ENCODE measurements at places on chromosomes 5 and 9.

DNA sequence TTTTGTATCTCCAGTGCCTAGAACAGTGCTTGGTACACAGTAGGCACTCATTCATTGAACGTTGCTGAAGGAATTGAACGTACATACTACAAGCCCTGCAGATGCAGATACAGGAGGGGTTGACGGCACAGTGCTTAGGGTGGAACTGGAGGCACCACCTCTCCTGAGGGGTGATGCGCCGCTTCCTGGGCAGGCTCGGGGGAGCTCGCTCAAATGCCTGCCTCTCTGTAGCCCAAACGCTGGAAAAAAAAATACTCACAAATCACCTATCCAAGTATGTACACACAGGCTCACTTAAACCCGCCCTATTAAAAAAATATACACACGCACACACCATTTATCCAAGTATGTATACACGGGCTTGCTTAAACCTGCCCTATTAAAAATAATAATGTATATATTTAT, 536 bp upstream of the COMMD10 start:
- DNase-seq = no peak

DNA sequence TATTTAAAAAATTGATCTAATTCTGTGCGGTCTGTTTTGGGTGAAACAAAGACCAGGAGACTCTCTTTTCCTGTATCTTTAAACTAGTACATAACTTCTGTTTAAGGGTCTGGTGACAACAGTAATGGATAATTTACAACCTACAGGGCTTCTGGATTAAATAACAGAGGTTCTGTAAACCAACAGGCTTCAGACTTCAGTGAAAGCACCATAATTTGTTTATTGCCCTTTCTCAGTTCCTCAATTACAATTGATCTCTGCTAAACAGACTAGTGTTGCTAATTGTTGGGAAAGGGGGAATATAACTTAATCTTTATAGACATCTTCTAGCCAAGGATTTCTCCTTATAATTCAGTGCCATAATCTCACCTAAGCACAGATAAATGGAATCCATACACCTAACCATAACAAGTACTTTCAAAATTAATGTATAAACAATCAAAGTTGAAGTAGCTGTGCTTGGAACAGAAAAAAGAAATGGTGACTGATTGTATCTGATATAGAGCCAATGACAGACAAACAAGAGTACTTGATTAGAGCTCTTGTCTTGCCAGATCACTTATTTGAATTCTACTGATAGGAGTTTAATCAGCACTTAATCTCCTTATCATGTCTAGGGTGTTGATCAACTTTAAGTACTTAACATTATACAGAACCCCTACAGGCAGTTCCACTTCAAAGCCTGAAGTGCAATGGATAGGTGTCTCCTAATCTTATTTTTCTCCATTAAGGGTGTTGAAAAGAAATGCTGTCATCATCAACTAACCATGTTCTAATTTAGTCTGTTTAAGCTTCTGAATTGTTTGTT, 536.0 kb downstream of the NR2F1-AS1 start:
- no peak for DNase-seq

DNA sequence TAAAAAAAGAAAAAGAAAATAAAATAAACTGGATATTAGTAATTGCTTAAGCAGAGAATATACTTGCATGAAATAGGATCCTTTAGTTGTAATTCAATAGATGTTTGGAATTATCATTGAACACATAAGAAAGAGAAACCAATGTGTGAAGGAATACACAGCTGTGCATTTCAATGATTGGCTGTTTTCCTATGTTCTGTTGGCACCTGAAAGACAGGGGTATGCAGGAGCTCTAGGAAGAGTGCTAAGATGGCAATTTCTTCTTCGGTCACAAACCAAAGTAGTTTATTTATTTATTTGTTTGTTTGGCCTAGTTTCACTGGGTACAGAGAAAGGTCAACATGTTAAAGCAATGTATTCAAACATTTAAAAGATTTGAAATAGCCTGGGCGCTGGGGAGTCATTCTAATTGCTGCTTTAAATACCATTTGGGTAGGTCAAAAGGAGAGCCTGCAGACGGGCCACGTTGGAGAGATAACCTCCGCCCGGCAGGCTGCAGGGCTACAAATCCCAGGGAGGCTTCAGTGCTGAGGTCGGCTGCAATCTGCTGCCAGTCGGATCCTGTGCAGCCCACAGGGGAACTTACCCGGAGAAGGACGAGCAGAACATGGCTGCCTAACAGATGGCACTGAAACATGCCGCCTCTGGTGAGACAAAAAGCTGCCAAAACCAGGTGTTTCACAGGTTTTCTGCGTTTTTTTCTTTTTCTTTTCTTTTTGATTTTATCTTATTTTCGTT, 154.2 kb upstream of the TYRP1 start:
- no peak for DNase-seq

DNA sequence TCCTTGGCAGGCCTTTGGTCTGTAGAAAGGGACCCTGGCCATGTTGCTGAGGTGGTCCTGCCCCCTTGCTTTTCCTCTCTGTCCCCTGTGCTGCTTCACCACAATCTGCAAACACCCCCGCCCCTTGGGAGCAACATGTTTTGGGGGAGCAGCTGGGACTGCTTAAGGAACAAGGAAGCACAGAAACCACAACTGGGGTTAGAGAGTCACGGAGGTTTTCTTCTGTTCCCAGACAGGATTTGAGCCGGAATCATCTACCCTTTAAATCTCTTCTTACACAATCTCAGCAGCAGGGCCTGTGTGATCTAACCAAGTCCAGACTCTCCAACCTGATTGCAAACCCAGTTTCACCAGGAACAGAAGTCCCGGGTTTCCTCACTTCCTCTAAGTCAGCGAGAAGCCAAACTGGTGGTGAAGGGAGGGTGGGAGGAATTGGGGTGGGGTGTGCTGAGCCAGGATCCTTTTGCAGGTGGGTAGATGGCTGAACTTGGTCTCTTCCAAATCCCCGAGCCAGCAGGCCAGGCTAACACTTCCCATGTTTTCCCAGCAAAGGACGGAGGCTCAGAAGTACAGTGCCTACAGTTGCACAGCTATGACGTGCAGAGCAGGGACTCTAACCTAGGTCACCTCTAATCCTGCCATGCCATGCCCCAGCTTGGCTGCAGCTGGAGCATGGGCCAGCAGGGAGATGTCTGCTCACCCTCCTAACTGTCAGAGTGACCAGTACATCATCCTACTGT, 25.0 kb downstream of the SH3PXD2B start:
- no peak for DNase-seq

DNA sequence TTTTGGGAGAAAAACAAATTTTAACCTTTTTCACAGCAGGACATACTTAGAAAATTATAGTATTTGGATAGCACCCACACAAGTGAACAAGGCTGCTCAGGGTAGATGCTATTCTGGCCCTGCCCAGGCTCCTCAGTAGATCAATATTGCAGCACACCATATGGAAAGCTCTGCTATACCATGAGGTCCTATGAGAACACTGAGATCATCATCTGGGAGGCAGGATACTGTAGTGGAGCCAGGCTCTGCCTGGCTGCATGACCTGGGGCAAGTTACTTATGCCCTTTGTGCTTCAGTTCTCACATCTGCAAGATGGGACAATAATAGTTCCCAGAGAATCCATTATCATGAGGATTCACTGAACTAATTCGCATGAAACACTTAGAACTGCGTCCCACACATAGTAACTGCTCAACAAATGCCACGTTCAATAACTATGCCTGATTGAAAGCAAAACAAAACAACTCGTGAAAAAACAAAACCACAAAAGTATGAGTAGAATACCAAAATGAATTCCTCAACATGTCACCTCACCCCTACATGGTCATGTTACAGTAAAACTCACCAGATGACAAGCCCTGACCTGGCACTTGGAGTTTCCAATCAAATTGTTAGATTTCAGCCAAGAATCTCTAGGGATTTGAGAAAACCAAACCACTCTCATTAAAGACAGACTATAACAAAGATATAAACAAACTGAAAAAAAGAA, 31.9 kb downstream of the ARSB start:
- no peak for DNase-seq

GRCh38 chr5:149273950-149274349, 2.3 kb downstream of the AFAP1L1 start:
- no peak for DNase-seq

GRCh38 chr5:65209341-65209740, 272.4 kb downstream of the ADAMTS6 start:
- DNase-seq = no peak

DNA sequence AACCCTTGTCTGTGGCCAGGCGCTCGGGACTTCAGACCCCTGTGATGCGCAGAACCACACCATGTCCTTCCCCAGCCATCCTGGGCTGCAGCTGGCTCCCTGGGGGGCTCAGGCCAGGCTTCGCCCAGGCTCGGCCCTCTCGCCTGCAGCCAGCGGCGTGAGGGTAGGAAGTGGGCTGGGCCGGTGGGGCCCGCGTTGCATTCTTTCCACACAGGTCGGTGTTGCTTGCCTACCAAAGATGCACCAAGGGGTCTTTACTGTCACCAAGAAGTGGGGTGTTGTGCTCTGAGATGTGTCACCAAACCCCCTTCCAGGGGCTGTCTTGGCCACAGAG, 48.3 kb upstream of the RNF130 start:
- no peak for DNase-seq

DNA sequence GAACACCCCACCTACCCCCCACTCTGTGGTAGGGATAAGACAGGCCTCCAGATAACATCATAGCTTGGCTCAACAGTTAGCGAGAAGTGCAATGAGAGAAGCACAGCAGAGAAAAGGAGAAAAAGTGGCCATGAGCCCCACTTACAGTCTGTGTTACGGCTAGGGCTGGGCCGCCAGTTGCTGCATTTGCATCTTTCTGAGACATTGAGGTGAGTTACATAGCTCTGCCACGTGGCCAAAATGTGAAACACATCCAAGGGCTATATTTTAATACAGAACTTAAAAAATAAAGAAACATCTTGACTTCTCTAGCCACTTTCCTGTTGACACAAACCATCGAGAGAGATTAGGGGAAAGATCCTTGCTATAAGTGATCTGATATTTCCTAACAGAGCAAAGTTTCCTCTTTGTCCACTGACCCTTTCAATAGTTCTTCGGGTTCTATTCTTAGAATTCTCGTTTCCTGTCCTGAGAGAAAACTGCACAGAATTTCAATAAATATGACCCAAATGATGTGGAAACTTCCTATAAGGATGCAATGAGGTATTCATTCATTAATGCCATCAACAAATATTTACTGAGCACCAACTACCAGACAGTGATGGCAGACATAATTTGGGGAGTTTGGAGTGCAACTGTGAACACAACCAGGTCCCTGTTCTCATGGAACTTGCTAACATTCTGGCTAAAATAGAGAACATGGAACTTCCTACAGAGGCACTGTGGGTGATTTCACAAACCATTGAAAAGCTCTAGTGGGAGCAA, 3.2 kb upstream of the TLE4 start:
- DNase-seq = no peak

DNA sequence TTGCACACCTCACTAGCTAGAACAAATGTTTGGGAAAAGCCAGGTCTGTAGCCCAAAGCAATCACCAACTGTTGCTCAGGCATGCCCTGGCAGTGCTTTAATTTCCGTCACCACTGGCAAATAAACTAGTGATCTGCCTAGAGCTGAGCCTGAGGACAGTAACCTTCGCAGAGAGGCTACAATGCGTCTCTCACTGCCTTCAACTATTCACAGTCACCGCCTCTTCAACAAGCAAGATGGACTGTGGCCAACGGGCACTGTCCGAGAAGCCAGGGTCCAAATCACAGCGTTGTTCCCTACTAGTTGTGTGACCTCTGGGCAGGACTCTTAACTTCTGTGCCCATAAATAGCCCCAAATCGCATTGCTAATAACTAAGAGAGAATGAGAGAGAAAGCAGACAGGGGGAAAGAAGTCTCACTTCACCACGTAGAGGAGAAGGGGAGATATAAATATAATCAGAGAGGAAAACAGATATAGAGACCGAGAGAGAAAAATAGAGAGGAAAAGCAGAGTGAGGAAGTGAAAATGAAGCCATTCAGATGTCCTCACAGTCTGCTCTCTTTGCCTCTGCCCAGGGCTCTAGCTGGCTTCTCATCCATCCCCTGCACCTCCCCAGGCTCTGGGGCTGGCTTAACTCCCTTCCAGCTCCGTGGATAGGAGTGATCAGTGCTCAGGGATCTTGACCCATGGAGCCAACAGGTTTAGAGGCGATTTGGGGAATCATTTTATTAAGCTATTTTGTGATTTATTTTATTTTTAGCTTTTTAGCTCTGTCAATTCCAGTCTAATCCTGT, 157.9 kb downstream of the ZDHHC21 start:
- no peak for DNase-seq

DNA sequence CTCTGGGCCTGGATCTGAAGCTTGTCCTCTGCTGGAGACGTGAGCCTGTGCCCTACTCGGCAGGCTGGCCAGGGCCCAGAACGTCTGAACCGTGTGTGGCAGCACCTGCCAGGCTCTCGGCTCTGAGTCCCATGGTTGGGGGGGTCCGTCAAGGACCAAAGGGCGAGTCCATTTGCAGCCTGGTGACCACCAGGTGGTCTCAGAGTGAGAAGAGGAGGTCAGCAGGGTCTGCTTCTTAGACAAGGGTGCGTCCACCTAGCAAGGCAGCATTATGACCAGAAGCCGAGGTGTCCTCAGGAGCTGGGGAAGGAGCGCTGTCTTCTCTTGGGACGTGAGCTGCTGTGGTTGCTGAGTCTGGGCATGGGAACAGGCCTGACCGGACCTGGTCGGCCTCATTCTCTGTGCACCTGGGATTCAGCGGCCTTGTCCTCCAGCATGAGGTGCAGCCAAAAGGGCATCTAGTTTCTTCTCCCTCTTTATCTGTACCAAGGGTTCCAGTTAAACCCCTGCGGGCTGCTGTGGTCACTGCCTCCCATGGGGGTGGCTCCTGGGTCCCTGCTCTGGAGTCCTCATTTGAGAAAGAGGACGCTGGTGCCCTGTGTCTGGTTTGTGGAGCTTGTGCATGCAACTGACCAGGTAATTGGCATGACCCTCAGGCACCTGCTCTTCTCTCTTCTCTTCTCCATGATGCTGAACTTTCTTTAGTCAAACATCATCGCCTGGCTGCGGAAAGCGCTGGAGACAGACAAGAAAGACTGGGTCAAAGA, 14.4 kb downstream of the EXOC3 start:
- no peak for DNase-seq

- DNase-seq = no peak
Measured at GRCh38 chr5:3322642-3323041, 273.0 kb upstream of the IRX1 start.

- DNase-seq = no peak
Measured at GRCh38 chr9:74589576-74589975, 92.4 kb downstream of the RORB start.

- no peak for DNase-seq
Measured at GRCh38 chr9:128026773-128027541, 40.2 kb downstream of the NAIF1 start.

DNA sequence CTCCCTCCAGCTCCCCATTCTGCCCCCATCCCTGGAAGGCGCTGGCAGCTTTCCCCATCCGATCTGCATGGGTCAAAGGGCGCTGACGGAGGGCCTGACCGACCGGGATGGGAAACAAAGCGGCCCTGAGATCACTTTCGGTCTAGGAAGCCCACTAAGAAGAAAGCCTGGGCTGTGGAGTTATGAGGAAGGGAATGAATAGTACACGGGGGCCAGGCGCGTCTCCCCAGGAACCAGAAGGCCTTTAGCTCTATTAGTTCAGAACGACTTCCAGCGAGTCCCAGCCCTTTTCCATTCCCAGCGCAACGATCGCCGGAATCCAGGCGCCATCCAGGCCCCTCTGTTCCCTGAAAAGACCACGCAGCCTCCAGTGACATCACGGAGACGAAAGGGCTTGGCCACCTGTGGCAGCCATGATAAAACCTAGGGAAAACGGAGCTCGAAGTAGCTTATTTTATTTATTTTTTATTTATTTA, 70.1 kb upstream of the CCDC180 start:
- DNase-seq = no peak

GRCh38 chr9:87324613-87325194, 173.0 kb upstream of the DAPK1 start:
- peak; percentile 55 for DNase-seq

All from NCI-H2081 (cell line).